ENCODE measurements at places on chromosomes 7 and 10.

- peak; percentile 44 for DNase-seq
Measured at GRCh38 chr10:929960-930624, 1.4 kb downstream of the LARP4B start.

GRCh38 chr7:155458878-155459699 is 1.2 kb downstream of the EN2 start:
- no peak for DNase-seq

- no peak for DNase-seq
Measured at GRCh38 chr10:131745591-131745990, 155.2 kb upstream of the PPP2R2D start.

DNA sequence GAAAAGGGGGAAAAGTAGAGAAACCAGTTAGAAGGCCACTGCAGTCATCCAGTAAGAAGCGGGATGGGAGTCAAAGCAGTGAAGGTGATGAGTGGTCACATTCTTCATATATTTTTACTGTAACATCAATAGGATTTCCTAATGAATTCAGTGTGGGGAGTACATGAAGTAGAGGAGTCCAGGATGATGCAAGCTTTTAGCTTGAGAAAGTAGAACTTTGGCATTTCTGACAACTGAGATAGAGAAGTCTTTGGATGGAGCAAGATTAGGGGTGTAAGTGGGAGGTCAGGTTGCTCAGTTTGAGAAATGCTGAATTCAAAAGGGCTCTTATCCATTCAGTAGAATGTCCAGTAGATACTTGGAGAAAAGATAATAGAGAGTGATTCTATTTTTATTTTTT is 264.1 kb upstream of the DGKB start:
- no peak for DNase-seq

DNA sequence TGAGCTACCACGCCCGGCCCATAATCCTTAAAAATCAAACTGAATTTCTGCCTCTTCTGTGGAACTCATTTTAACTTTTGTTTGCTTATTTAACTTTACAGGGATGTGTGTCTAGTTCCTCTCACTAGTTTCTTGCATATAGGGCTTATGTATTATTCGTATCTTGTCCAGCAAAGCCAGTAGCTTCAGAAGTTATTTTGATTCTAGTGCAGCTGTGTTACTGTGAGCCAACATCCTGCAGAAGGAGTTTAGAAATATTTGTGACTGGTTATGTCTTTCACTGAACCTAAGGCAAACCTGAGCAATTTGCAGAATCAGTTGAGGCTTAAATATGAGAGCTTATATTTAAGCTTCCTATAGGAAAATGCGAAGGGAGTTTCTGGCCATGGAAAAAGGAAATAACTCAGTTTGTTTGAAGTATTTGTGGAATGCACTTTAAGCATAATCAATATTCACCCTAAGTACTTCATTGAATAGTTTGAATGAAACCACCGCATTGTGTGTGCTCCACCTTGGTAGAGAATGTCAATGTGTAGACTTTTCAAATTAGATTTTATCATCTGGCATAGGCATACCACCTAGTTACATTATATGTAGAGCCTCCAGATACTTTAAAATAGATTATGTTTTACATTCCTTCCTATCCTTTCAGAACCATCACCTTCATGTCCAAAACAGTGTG is 90.8 kb downstream of the MCU start:
- no peak for DNase-seq

- no peak for DNase-seq
Measured at GRCh38 chr7:11795231-11795630, 36.8 kb downstream of the THSD7A start.

DNA sequence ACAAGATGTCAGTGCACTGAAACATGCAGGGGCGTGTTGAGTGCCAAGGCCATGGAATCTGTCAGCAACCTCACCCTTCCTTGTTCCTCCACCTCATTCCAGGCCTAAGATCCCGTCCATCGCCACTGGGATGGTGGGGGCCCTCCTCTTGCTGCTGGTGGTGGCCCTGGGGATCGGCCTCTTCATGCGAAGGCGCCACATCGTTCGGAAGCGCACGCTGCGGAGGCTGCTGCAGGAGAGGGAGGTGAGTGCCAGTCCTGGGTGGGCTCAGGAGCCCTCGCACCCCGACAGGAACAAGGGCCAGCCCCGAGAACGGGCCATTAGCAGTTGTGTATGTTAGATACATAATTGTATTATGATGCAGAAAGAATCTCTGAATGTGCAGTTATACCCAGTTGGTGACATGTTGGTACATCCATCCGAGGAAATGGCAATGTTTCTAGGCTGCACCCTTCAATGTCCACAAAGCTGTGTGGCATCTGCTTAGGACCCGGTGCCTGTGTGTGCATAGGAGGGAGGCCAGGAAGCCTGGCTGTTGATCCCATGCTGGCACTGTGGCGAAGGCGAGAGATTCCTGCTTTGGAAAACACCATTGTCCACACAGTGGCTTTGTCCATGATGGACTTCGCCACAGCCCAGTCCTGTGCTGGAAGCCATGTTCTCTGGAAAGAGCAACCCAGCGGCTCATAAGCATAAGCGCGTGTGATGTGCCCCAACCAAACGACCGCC is 154.2 kb downstream of the EGFR start:
- no peak for DNase-seq

DNA sequence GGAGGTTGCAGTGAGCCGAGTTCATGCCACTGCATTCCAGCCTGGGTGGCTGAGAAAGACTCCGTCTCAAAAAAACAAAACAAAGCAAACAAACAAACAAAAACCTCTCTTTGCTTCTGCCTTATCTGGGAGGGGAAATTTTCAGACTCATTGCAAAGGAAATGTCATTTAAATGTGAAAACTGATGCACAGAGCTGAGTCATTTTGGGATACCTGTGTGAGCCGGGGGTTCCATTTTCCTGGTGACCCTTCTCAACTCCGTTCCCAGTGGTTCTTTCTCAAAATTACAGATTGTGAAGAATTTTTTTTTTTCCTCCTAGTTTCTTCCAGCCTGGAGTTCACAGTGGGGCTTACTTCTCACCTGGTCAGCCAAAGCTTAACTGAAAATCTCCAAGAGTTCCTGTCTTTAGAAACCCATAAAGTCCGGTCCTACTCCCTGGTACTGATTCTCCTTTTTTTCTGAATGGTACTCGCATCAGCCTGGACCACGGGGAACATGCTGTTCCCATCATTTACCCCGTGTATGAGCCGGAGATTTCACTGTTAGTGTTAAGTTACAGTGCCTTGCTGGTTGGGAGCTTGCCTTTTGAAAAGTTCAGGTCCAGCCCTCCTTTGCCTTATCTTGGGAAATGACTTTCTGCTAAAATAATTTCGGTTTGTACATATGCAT is 56.9 kb downstream of the RBM20 start:
- DNase-seq, result no peak

DNA sequence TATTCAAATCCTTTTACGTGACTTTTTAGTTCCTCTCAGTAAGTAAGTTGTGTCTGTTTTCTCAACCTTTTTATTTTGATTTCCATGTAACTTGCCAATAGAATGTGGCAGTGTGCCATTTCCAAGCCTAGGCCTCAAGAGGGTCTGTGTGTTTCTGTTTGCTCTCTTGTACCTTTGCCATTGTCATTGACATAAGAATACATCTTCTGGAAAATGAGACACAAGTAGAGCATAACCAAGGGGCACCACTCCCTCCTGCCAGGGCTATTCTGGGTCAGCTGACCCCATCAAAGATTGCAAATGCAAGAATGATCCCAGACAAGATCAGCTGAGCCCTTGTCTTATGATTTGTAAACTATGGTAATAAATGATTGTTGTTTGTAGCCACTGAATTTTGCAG is 524.0 kb downstream of the IPMK start:
- DNase-seq, result no peak

- no peak for DNase-seq
Measured at GRCh38 chr10:33234831-33235237, 99.6 kb downstream of the NRP1 start.

- DNase-seq, result no peak
Measured at GRCh38 chr7:17030559-17030958, 148.8 kb upstream of the AGR3 start.

GRCh38 chr10:93580828-93581227 is 14.4 kb downstream of the FFAR4 start:
- DNase-seq, result no peak

DNA sequence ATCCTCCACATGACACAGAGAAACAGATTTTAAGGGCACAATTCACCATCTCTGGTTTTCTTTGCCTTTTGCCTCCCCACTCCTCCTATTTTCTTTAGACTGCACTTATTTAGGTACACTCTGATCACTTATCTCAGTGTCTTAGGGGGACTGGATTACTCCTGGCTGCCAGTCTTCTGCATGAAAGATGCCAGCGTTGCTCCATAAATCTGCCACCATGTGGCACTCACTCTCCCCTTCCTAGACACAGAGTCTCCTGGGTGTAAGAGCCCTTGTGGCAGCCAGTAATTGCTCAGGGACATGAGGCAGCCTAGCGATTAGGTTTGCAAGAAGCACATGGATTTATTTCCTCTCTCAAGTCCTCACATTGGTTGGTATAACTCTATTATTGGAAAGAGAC is 34.5 kb upstream of the RBM20 start:
- no peak for DNase-seq

GRCh38 chr7:33986951-33987947 is 81.9 kb downstream of the BMPER start:
- DNase-seq, result no peak

DNA sequence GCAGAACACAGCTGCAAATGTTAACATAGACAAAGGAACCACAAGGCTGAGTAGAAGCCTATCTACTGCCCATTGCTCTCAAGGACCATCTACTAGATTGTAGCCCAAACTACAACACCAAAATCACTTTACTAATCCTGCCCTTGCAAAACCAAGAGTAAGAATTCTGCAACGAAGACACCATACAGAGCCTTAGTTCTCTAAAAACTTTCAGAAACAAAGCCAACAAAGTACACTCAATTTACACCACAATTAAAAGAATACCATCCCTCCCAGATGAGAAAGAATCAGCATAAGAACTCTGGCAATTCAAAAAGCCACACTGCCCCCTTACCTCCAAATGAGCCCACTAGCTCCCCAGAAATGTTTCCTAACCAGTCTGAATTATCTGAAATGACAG is 294.3 kb downstream of the CTNNA3 start:
- DNase-seq, result no peak

GRCh38 chr10:62733654-62734293 is 70.7 kb upstream of the ADO start:
- DNase-seq, result no peak

DNA sequence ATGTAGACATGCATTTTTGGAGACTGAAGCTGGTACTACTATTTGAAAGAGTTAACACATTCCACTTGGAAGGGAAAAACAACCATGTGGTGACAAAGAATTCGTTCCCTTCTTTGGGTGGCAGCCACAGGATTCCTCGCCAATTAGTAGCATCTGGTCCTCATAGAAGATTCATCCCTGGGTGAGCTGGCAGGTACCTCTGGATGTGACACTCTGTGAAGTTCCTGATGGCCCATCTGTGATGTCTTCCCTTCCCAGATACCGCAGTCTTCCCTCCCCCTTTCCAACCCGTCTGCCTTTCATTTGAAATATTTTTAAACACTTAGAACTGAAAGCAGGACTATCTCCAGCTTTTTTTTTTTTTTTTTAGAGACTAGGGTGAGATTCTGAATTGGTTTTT is 569.5 kb downstream of the TYW1 start:
- DNase-seq, result no peak

- DNase-seq, result no peak
Measured at GRCh38 chr7:44213206-44213876, 12.6 kb downstream of the YKT6 start.

- no peak for DNase-seq
Measured at GRCh38 chr7:91912494-91912893, 28.2 kb upstream of the AKAP9 start.

DNA sequence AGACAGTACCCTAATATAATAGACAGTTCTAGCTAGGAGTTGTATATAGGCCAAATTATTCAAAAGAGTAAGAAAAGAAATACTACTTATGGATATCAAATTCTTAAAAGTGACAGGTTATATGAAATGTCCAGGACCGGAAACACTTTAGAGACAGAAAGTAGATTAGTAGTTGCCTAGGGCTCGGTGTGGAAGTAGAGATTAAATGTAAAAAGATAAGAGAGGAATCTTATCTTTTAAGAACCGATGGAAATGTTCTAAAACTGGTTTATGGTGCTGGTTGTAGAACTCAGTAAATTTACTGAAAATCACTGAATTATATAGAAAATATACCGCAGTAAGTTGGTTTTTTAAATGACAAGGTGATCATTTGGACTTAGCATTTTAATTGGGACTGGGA is 147.5 kb upstream of the ASAH2 start:
- DNase-seq, result no peak

DNA sequence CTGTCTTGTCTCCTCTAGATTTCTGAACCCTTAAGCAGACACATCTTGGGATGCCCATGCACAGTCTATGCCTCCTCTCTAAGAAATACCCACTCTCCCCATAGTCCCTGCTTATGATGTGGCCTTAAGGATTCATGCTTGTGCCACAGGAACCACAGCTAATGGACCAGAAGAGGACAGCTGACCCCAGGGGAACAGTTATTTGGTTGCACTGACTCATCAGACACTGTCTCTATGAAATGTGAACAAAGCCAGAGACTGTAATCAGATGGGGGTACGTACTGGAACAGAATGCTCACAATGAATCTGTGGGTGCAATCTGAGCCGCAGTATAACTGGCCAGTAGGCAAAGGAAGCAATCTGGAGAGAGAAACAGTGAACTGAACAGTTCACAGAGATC is 121.9 kb downstream of the USP6NL start:
- no peak for DNase-seq

GRCh38 chr10:44382131-44382858 is 2.6 kb downstream of the CXCL12 start:
- no peak for DNase-seq

DNA sequence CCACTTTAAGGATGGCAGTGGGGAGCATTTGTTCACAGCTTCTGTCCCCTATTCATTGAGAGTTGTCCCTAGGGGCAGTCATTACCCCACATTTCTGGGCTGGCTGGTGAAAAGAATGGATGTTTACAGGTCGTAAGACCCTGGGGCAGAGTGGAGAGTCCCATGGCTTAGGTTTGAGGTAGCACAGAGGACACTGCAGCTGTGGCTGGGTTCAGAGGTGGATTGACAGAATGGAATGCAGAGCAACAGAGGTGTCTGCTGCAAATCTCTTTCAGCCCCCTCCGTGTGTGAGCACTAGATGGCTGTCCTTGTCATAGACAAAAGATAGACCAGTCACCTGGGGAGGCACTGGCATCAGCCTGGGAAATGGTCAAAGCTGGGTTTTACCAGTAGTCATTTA is 141.9 kb downstream of the CACNB2 start:
- DNase-seq, result no peak

- no peak for DNase-seq
Measured at GRCh38 chr7:23380961-23381360, 81.8 kb downstream of the MALSU1 start.

DNA sequence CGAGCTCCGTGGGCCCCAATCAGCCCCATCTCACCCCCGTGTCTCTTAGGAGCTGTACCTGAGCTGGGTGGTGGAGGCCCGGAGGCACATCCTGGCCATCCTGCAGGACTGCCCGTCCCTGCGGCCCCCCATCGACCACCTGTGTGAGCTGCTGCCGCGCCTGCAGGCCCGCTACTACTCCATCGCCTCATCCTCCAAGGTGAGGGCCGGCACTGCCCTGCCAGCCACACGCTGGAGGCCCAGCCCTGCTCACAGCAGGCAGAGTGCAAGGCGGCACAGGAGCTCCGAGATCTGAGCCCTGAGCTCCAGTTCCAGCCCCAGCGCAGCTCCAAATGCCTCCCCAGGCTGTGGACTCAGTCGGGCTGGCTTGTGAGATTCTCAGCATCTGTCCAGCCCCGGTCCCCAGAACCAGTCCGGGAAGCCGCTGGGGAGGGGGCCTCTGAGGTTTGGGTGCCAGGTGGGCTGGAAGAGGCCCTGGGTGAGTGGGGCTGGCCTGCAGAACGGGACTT is 9.3 kb downstream of the TMEM120A start:
- no peak for DNase-seq

GRCh38 chr10:102620591-102621442 is 23.5 kb upstream of the TRIM8 start:
- DNase-seq, result no peak
